ENCODE measurements at places on chromosomes 7 and 10.

- H3K36me3 ChIP-seq: no peaks in the 10 kb centered on the region
- H3K4me3 ChIP-seq: no peak overlapping the region
- no peaks in the 10 kb centered on the region for H3K27me3 ChIP-seq
- H3K4me1 ChIP-seq: no peaks in the 10 kb centered on the region
- DNase-seq: no peak
Observed at GRCh38 chr10:123645615-123646014, 20.5 kb upstream of the GPR26 start.

GRCh38 chr7:122643250-122643649, 55.7 kb downstream of the RNF133 start:
- no peak overlapping the region for H3K4me3 ChIP-seq
- no peaks in the 10 kb centered on the region for H3K4me1 ChIP-seq
- no peaks in the 10 kb centered on the region for H3K36me3 ChIP-seq
- DNase-seq: no peak

- H3K36me3 ChIP-seq: no peaks in the 10 kb centered on the region
- H3K4me1 ChIP-seq: peaks cover 10% of the 10 kb centered on the region
- no peak overlapping the region for H3K27ac ChIP-seq
- no peaks in the 10 kb centered on the region for H3K27me3 ChIP-seq
- H3K4me3 ChIP-seq: no peak overlapping the region
Observed at GRCh38 chr7:73742338-73742752, 3.7 kb upstream of the ABHD11 start.

DNA sequence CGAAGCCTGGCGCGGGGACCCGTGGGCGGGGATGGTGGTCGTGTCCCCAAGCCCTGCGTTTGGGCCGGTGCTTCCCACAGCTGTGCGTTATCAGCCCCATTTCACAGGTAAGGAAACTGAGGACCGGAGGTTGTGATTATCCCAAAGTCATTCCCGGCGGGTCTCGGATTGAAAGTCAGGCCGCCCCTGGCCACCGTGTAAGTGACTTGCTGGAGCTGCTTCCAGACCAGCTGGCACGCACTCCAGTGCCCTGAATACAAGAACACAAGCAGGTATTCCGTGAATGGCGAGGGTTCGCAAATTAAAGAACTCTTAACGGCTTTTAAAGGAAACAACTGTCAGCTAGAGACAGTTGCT, 675 bp upstream of the ATE1 start:
- H3K27ac ChIP-seq: peak overlapping the region; percentile 96
- no peaks in the 10 kb centered on the region for H3K27me3 ChIP-seq
- no peaks in the 10 kb centered on the region for H3K36me3 ChIP-seq
- H3K4me1 ChIP-seq: peaks cover 10% of the 10 kb centered on the region
- peak overlapping the region; percentile 98 for H3K4me3 ChIP-seq

DNA sequence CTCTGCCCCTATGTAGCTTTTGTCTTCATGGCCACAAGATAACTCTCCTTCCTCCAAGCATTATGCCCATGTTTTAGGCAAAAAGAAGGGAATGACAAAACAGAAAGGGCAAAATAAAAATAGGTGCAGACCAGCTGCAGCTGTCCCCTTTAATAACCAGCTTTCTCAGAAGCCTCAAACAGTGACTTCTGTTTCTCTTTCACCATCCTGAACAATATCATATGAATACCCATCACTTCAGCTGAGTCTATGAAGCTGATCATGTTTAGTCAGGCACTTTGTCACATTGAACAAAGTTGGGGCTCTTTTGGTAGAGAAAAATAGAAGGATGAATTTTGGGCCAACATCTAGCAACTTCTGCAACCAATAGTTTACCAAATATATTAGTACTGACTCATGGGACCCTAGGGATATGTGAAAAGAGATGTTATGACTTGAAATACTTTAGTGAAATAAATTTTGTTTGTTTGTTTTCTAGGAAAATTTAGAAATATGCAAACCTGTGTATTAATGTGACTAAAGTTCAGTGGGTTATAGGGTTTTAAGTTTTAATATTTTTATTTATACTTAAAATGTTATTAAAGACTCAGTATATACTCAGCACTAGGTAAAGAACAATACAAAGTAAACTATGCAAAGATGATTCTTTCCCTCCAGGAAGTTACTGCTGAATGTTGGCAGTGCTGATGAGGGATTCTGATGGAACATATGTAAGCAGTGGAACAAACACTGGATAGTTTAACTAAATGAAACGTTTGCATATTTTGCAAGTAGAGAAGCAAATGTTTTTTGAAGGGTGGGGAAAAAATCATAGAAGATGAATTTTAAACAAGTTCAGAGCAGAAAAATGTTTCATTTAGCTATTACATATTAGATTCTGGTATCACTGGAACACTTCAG, 133.7 kb downstream of the FOXP2 start:
- peak; percentile 34 for DNase-seq
- no peaks in the 10 kb centered on the region for H3K4me1 ChIP-seq
- no peak overlapping the region for H3K4me3 ChIP-seq

DNA sequence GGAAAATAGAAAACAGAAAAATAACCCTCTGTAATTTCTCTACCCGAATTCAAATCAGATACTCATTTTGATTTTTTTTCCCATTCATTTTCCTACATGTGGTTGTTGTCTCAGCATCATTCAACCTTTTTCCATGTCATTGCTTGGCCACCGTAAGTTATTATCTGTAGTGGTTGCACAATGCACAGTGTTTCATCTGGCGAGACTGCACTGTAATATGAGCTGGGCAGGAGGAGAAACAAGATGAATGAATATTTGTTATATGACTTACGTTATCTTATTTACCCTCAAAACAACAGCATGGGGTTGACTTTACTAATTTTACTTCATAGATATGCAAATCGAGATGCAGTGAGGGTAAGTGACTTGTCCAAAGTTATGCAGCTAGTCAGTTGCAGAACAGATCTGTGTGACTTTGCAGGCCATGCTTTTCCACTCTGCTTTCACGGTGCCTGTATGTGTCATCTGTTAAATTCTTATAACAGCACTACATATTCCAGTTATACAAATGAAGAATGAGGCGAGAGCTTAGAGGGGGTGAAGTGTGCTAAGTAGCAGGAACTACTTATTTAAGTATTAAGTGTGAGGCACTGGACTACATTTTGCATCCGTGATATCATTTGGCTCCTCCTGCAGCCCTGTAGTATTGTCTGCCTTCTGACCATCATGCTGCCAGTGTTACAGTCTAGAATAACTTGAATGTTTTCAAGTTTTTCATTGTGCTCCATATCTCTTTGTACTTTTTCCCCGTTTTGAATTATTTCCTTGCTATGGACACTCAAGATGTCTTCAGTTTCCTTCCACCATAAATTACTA, 56.7 kb downstream of the ZMYND11 start:
- H3K27me3 ChIP-seq: no peaks in the 10 kb centered on the region
- no peak overlapping the region for H3K4me3 ChIP-seq

DNA sequence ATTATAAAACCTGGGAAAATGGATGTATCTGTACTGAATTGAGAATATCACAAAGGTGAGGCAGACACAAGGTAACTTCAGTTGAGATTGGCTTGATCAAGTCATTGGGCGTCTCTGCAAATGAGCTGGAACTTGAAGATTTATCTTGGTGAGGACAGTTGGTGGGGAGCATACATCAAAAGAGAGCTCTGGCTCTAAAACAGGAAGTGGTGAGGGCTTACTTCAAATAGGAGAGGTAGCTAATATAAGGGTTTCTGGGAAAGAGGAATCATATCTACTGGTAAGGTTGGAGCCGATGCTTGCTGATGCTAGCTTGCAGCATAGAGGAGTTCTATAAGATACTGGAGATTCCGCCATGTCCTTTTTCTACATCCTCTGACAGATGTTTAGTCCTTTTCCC, 39.9 kb upstream of the FGL2 start:
- no peak overlapping the region for H3K4me3 ChIP-seq
- no peak overlapping the region for H3K27ac ChIP-seq
- H3K36me3 ChIP-seq: no peaks in the 10 kb centered on the region
- no peaks in the 10 kb centered on the region for H3K27me3 ChIP-seq
- peaks cover 17% of the 10 kb centered on the region for H3K4me1 ChIP-seq

GRCh38 chr7:5478568-5479430, 55.2 kb upstream of the TNRC18 start:
- DNase-seq: peak; percentile 81
- no peaks in the 10 kb centered on the region for H3K27me3 ChIP-seq
- H3K4me1 ChIP-seq: no peaks in the 10 kb centered on the region
- no peaks in the 10 kb centered on the region for H3K36me3 ChIP-seq
- peak overlapping the region; percentile 55 for H3K4me3 ChIP-seq
- H3K27ac ChIP-seq: no peak overlapping the region

- no peaks in the 10 kb centered on the region for H3K4me1 ChIP-seq
- no peak overlapping the region for H3K27ac ChIP-seq
- H3K36me3 ChIP-seq: no peaks in the 10 kb centered on the region
- no peak for DNase-seq
- no peak overlapping the region for H3K4me3 ChIP-seq
- no peaks in the 10 kb centered on the region for H3K27me3 ChIP-seq
Observed at GRCh38 chr7:43309706-43310022, 197.2 kb downstream of the HECW1 start.

DNA sequence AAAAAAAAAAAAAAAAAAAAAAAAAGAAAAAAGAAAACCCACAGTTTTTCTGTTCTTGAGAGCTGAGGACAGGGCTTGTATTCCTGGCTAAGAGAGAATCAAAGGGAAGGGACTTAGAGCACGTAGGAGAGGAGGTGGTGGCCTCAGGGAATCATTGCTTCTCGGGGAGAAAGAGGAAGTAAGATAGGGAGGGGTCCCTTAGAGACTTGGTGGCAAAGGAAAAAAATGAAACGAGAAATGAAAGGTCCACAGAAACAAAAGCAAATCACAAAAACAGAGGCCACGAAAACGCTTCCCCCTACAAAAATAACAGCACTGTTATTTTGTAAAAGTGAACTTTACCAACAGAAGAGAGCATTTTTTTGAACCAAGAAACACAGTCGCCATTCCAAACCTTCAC, 323.1 kb upstream of the GALNT17 start:
- H3K27ac ChIP-seq: no peak overlapping the region
- no peaks in the 10 kb centered on the region for H3K36me3 ChIP-seq
- no peak for DNase-seq

DNA sequence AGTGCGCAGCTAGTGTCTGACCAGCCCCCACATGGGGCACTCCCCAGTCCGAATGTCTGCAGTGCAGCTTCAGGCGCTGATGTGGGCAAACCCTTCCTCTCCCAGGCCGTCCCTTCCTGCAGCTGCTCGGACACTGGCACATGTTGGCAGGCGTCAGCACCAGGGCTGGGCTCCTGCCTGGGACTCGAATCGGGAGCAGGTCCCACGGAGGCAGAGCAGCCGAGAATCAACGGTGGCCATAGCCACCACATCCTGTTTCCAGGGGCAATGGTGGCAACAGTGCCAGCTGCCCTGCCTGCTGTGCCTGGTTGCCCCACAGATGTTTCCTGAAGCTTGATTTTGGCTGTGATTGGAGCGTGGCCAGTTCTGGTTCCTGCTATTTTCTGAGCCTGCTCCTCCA, 65.8 kb downstream of the MGMT start:
- DNase-seq: peak; percentile 72
- peaks cover 7% of the 10 kb centered on the region for H3K27me3 ChIP-seq
- no peaks in the 10 kb centered on the region for H3K36me3 ChIP-seq
- no peak overlapping the region for H3K4me3 ChIP-seq
- H3K4me1 ChIP-seq: peaks cover 13% of the 10 kb centered on the region
- H3K27ac ChIP-seq: no peak overlapping the region

DNA sequence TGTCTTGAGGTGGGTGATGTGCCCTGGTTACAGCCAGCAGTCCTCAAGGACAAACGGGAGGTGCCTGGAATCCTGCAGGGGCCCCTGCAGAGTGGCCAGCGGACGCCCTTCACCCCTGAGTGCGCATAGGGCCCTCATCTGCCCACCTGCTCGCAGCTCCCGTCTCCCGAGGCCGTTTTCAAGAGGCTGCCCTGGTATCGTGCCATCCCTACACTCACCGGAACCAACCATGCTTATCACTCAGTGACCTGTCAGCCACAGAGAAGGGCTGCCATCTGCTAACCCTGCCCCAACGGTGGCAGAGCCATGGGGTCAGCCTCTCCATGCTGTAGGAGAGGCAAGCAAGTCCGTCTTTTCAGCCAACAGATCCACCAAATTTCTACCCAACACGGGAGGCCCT, 122.0 kb downstream of the FAM53B start:
- DNase-seq: no peak
- H3K36me3 ChIP-seq: no peaks in the 10 kb centered on the region
- H3K27me3 ChIP-seq: no peaks in the 10 kb centered on the region
- peaks cover 4% of the 10 kb centered on the region for H3K4me1 ChIP-seq
- H3K27ac ChIP-seq: no peak overlapping the region

- no peaks in the 10 kb centered on the region for H3K27me3 ChIP-seq
- no peaks in the 10 kb centered on the region for H3K4me1 ChIP-seq
- no peaks in the 10 kb centered on the region for H3K36me3 ChIP-seq
- H3K4me3 ChIP-seq: no peak overlapping the region
- H3K27ac ChIP-seq: no peak overlapping the region
Observed at GRCh38 chr10:130744631-130745030, 566.9 kb downstream of the TCERG1L start.

DNA sequence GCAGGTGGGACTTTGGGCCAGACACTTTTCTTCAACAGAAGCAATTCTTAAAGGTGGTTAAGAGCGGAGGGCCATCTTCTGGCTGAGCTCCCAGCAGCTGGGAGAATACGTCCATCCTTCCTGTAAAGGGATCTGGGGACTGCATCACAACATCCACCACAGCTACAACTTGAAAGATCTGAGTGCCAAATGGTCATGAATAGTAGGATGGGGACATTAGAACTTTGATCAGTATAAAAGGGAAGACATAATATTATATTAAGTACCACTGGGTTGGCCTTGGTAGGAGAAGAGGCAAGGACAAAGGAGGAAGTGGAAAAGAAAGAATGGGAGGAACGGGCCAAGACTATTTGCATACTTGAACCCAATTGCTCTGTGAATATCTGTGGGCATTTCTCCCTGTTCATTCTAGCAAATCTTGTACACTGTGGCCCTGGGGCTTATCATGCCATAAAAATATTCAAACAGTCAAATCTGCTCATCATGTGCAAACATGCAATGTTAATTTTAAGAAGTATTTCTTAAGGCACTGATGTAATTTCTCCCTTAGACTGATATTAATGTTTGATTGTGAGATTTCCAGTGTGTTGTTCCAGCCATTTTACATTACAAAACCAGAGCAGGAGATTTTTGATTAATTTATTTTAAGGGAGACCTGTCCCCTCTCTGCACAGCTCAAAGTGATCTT, 65.5 kb upstream of the CREB5 start:
- DNase-seq: peak; percentile 58
- no peak overlapping the region for H3K4me3 ChIP-seq
- peak overlapping the region; percentile 76 for H3K27ac ChIP-seq
- no peaks in the 10 kb centered on the region for H3K27me3 ChIP-seq
- H3K4me1 ChIP-seq: peaks cover 32% of the 10 kb centered on the region

GRCh38 chr10:87045434-87045938, 25.4 kb downstream of the FAM25A start:
- H3K27me3 ChIP-seq: no peaks in the 10 kb centered on the region
- H3K27ac ChIP-seq: no peak overlapping the region
- peaks cover 35% of the 10 kb centered on the region for H3K36me3 ChIP-seq
- DNase-seq: no peak
